CD4-positive, CD25-positive, alpha-beta regulatory T cell (primary cell): ENCODE measurements at places on chromosomes 5 and 9. TPM values are rescaled to one million over a fixed set of nuclear protein-coding genes. Genes with fewer than 3 reads are reported as not detected.

The TGFBR1 gene
- total RNA-seq: 24.9 TPM

The SYNPO gene
- 0.07 TPM for total RNA-seq

GRCh38 chr9:109948453-109948852, 168.5 kb downstream of the PALM2AKAP2 start:
- no peak for DNase-seq

DNA sequence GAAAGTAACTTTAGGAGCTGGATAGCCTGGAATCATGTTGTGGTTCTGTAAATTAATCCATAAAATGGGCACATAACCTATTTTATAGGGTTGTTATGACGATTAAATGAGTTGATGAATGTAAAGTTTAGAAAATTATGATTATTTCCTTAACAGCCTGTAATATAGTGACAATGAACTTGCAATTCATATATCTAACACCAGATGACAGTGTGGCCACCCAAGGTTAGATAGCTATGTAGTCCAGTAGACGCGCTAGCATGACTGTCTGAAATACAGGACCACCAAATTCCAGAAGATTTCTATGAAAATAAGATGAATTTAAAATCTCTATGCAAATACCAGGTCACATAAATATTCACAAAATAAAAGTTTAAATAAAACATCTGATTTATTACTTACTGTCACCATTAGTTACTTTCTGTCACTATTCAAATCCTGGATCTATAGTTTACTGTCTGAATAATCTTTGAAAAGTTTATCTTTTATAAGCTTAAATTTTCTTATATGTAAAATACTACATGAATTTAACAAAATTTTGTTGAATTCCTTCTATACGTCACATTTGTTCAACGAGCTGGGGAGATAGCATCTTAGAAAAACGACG, 26.1 kb upstream of the MACIR start:
- DNase-seq: peak; percentile 53

The CEP72 gene
- total RNA-seq: 12.3 TPM

The TAF11L8 gene
- total RNA-seq: not detected

The SIMC1 gene
- total RNA-seq: 21.1 TPM

The GPX8 gene
- total RNA-seq: not detected

DNA sequence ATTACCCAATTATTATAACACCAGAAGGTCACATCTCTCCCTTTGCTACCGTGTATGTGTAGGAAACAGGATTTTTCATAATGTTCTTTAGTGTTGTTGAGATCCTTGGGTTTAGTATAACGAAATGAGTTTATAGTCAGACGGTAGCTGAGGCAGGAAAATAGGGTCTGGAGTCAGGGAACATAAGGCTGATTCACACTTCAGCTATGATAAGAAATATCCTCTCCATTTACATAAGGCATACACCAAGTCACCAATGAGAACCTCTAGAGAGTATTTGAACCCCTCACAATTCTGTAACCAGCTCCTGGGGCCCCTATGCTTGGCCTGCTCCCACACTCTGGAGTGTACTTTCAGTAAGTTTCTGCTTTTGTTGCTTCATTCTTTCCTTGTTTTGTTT, 58.9 kb upstream of the ANKH start:
- no peak for DNase-seq

DNA sequence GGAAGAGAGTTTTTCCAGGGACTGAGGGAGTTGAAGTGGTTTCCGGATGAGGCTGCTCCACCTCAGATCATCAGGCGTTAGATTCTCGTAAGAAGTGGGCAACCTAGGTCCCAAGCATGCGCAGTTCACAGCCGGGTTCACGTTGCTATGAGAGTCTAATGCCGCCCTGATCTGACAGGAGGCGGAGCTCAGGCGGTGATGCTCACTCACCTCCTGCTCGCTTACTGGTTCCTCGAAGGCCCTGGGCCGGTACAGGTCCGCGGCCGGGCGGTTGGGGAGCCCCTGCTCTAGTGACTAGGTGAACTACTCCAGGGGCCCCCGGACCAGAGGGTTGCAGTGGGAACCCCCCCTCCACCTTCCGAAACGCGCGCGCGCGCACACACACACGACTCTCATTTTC, 997 bp upstream of the RNF130 start:
- no peak for DNase-seq

The ANKRD18A gene
- 10.9 TPM for total RNA-seq

The TMEM174 gene
- not detected for total RNA-seq

DNA sequence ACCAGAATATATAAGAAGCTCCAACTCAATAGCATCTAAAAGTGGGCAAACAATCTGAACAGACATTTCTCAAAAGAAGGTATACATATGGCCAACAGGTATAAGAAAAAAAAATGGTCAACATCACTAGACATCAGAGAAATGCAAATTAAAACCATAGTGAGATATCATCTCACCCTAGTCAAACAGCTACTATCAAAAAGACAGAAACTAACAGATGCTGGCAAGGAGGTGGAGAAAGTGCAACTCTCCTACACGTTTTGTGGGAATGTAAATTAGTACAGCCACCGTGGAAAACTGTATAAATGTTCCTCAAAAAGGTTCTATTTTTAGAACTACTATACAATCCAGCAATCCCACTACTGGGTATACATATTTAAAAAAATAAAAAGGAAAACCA, 199.9 kb upstream of the SMC2 start:
- no peak for DNase-seq

DNA sequence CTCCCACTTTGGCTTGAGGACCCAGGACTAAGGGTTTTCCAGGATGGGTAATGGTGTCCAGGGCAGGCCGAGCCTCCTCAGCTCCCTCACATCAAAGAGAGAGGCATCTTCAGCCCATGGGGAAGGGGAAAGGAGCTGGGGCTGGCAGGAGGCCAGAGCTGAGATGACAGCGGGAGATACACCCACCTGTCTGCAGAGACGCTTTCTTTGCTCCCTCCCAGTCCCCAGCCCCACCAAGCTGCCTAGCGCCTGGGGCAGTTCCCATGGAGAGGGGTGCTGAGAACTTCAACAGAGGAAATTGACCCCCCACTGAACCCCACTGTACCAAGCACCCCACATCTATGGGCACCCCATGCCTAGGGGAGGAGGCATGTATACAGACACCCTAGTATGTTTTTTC, 10.6 kb downstream of the PCDH1 start:
- no peak for DNase-seq

- no peak for DNase-seq
Measured at GRCh38 chr5:33167541-33167940, 273.2 kb upstream of the TARS1 start.

DNA sequence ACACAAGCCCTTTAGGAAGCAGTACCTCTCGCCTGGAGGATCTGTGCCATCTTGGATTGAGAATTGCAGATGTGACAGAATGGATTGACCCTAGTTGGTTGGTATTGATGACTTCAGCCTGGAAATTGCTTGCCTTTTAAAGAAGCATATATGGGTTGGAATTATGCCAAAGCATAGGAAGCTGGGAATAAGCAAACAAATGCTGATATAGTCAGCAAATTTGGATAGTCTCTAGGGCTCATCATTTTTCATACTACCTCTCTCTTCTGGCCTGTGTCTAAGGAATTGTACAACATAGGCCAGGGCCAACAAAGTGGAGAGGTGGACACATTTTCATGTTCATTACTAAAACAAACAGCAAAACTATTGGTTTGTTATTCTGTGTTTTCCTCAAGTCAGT, 13.2 kb downstream of the TRIM32 start:
- DNase-seq: no peak

DNA sequence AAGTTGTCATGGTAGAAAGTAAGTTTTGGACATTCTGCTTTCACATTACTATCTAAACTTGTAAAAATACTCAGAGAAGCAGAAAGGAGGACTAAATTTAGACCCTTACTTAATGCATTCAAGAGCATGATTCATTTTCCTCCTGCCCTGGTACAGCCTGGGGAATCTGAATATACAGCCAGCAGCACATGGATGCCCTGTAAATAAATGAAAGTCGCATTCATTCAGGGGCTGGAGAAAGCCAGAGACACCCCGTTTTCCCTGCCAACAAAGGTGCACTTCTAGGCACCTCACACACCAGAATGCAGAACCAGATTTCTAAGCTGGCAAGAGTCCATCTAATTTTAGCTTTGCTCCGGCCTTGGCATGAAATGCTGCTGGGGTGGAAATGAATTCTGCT, 172.7 kb upstream of the KLF9 start:
- no peak for DNase-seq

The GAS1 gene
- 0.12 TPM for total RNA-seq

DNA sequence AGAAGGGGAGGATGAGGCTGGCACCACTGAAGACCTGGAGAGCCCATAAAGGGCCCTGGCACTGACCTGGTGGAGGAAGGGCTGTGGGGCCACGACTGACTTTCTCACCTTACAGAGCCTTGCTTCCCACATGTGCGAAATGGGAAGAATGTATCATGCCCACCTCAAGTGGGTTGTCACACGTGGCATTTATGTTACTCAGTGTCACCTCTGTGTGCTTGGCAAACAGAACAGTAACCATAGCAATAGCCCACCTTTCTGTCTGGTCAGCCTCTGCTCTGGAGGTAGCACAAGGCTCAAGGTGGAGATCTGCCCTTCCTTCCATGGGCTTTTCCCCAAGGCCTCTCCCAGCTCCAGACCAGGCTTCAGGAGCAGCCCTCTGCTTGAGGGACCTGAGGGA, 16.7 kb downstream of the TCF7 start:
- DNase-seq: no peak

- DNase-seq: no peak
Measured at GRCh38 chr5:173964506-173964905, 24.5 kb upstream of the C5orf47 start.

DNA sequence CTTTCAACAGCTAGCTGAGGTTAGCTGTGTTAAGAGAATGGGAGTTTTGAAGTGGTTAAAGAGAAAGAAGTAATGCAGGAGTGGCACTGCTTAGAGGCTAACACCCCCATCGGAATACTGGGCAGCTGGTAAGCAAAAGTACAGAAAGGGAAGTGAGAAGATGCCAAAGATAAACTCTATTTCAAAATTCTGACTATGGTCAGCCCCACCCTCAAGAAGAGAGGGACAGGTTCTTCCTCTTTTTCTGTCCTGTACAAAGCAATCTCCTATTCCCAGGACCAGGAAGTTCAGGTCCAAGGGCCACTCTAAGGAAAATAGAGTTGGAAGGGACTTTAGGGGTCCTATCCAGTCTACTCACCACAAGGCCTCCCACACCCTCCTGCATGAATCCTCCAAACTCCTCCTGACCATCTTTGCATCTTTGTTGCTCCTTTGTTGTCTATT, 45.9 kb upstream of the JAK2 start:
- DNase-seq: peak; percentile 59

- no peak for DNase-seq
Measured at GRCh38 chr9:28212979-28213378, 639.7 kb upstream of the C9orf72 start.

DNA sequence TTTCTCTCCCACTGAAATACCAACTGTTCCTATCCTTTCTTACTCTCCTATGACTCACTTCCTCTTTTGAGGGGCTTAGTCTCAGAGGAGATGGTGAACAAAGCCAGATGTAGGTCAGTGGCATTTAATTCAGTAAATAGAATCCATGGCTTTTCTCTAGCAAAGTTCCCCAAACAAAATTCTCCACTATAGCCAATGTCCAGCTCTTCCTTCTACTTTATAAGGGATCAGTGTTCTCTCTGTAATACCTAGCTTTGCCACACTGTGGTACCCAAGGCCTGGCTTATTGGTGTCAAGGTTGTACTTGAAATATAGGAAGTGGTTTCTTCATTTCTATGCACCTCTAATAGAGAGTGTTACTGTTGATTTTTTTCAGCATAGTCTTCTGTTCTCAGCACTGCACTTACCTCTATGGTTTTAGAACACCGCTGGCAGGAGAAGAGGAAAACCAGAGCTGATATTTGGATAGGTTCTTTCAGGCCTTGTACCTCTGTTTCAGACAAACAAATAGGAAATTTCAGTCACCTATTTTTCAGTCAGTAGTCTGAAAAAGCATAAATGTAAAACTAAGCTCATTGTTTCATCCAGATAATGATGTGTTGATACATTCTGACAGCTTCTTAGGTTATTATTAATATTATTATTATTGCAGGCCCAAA, 40.6 kb upstream of the ITGA2 start:
- peak; percentile 31 for DNase-seq

- peak; percentile 83 for DNase-seq
Measured at GRCh38 chr5:151222790-151223446, 974 bp downstream of the CCDC69 start.

The RANBP3L gene
- total RNA-seq: not detected

The ARHGEF37 gene
- total RNA-seq: 1.8 TPM

- DNase-seq: no peak
Measured at GRCh38 chr5:160513485-160513884, 91.8 kb downstream of the PTTG1 start.

The IL12B gene
- total RNA-seq: not detected

The SIL1 gene
- 12.3 TPM for total RNA-seq

The LTC4S gene
- 2.8 TPM for total RNA-seq

The CDC20B gene
- total RNA-seq: not detected

- no peak for DNase-seq
Measured at GRCh38 chr5:51397996-51398395, 14.7 kb downstream of the ISL1 start.

DNA sequence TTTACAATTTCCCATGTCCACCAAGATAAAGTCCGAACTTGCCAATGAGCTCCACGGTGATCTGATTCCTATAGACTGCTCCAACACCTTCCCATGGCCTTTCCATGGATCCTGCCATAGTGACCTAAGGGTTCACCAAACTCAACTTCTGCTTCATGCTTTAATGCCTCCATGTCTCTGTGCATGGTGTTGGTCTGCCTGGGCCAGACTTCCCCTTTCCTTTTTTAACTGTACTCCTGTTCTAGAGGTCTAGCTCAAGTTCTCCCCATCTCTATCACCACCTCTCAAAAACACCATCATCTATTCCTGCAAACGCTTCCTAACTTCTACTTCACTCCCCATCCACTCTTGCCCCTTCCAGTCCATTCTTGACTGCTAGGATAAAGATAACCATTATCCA, 14.8 kb upstream of the SMARCA2 start:
- DNase-seq: no peak

The TTC23L gene
- not detected for total RNA-seq
